Endothelial cell (in vitro differentiated cells): ENCODE measurements at places on chromosomes 1 and 21.

GRCh38 chr1:11340233-11340632 is 67.2 kb downstream of the UBIAD1 start:
- peaks cover 7% of the 10 kb centered on the region for H3K27me3 ChIP-seq
- H3K4me3 ChIP-seq: no peak overlapping the region
- peaks cover 15% of the 10 kb centered on the region for H3K4me1 ChIP-seq
- no peak for DNase-seq

- H3K36me3 ChIP-seq: no peaks in the 10 kb centered on the region
- H3K27ac ChIP-seq: no peak overlapping the region
- no peaks in the 10 kb centered on the region for H3K27me3 ChIP-seq
- H3K4me3 ChIP-seq: no peak overlapping the region
These were observed 54.5 kb downstream of the ATP1B1 start for GRCh38 chr1:169160845-169161495.

DNA sequence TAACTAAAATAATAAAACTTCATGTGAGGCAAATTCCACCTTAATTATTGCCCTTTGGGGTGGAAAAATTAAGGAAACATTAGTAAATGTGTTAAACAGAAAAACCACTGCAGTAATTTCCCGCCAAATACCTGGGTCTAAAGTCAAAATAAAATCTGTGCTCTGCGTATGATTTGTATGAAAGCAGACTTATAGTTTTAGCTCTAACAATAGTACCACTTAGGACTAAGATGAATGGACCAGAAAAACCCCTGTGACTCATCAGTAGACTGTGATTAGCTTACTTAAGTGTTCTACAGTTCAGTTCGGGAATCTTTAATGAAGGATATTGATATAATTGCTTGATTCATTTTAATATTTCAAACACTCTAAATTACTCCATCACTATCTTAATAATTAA is 23.3 kb upstream of the C1orf105 start:
- DNase-seq: no peak
- H3K27ac ChIP-seq: no peak overlapping the region
- H3K27me3 ChIP-seq: no peaks in the 10 kb centered on the region

- peak overlapping the region; percentile 99 for H3K27ac ChIP-seq
- H3K4me3 ChIP-seq: no peak overlapping the region
- no peak for DNase-seq
- peaks cover 4% of the 10 kb centered on the region for H3K27me3 ChIP-seq
These were observed 118.5 kb downstream of the ITSN1 start for GRCh38 chr21:33760641-33761440.

- no peak for DNase-seq
- no peak overlapping the region for H3K27ac ChIP-seq
- no peaks in the 10 kb centered on the region for H3K36me3 ChIP-seq
- no peak overlapping the region for H3K4me3 ChIP-seq
These were observed 18.4 kb upstream of the C1QA start for GRCh38 chr1:22618056-22618455.

GRCh38 chr1:56670350-56670749 is 25.2 kb downstream of the PRKAA2 start:
- H3K27ac ChIP-seq: no peak overlapping the region
- H3K4me1 ChIP-seq: no peaks in the 10 kb centered on the region
- H3K36me3 ChIP-seq: no peaks in the 10 kb centered on the region
- H3K27me3 ChIP-seq: peaks cover 1% of the 10 kb centered on the region
- H3K4me3 ChIP-seq: no peak overlapping the region

- DNase-seq: no peak
- peak overlapping the region; percentile 89 for H3K27ac ChIP-seq
- peaks cover 20% of the 10 kb centered on the region for H3K27me3 ChIP-seq
- H3K36me3 ChIP-seq: no peaks in the 10 kb centered on the region
- H3K4me3 ChIP-seq: peak overlapping the region; percentile 93
These were observed 379 bp downstream of the PPCS start for GRCh38 chr1:42456754-42457089.

DNA sequence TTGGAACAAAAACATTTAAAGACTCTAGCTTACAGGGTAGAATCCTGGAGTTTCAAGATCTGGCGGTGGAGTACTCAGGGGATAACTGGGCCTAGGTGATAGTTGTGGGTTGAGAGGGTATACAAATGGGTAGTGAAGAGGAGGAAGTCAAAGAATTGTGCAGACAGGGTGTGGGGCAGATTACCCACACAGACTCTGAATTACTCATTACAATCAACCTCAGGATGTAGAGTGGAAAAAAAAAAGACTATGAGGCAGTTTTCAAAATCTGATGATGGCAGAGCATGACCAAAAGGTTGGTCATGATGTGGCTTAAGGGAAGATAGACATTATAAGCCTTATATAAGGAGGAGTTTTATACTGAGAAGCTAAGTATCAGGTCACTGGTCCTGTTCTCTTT is 44.1 kb upstream of the GLIS1 start:
- peak overlapping the region; percentile 2 for H3K27ac ChIP-seq
- DNase-seq: no peak
- no peak overlapping the region for H3K4me3 ChIP-seq
- H3K4me1 ChIP-seq: peaks cover 9% of the 10 kb centered on the region
- H3K27me3 ChIP-seq: peaks cover 3% of the 10 kb centered on the region

DNA sequence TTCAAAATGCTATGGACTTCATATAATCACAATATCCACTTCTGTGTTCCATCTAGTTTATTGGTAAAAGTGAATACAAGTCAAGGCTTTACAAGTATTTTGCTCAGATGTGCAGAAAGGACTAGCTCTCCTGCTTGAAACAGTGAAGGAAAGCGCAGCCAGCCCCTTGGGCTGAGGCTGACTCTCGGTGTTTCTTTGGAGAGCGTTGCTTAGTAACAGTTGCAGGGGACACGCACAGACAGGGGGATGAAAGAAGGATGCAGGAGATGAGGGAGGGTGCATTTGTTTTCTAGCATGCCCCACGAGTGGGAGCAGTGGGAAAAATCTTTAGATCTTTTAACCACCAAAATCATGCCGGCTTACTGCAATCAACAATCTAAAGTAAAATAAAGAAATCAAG is 9.1 kb downstream of the PYCR2 start:
- H3K4me3 ChIP-seq: peak overlapping the region; percentile 13
- peak overlapping the region; percentile 3 for H3K27ac ChIP-seq
- no peak for DNase-seq
- H3K4me1 ChIP-seq: peaks cover 6% of the 10 kb centered on the region
- peaks cover 3% of the 10 kb centered on the region for H3K27me3 ChIP-seq
- peaks cover 8% of the 10 kb centered on the region for H3K36me3 ChIP-seq

- no peak overlapping the region for H3K27ac ChIP-seq
- H3K4me1 ChIP-seq: peaks cover 11% of the 10 kb centered on the region
- peak overlapping the region; percentile 9 for H3K4me3 ChIP-seq
- peaks cover 12% of the 10 kb centered on the region for H3K36me3 ChIP-seq
- peaks cover 2% of the 10 kb centered on the region for H3K27me3 ChIP-seq
These were observed 38.2 kb downstream of the L1TD1 start for GRCh38 chr1:62232871-62233278.

DNA sequence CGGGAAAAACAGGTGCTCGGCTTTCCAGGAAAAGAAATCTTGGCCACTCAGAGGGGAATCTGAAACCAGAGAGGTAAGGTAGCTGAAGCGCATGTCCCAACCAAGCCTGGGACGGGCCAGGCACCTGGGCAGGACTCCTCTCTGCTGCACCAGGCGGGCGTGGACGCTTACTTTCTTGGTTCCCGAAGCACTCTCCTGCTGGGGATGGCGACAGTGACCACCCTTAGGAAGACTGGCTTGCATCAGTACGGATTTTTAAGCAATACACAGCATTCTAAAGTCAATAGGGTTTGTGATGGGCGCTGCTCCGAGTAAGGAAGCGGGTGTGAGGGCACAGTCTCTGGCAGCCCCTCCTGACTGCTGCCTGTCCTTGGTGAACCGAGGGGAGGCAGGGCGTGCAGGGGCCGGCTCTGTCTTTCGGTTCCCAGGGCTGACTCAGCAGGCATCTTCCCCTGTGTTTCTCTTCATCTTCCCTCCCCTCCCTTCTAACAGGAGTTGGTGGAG is 74.9 kb upstream of the ANGPTL1 start:
- peaks cover 12% of the 10 kb centered on the region for H3K4me1 ChIP-seq
- H3K4me3 ChIP-seq: no peak overlapping the region
- no peaks in the 10 kb centered on the region for H3K36me3 ChIP-seq

- H3K27ac ChIP-seq: no peak overlapping the region
- H3K4me1 ChIP-seq: no peaks in the 10 kb centered on the region
- no peak overlapping the region for H3K4me3 ChIP-seq
- H3K36me3 ChIP-seq: no peaks in the 10 kb centered on the region
- no peaks in the 10 kb centered on the region for H3K27me3 ChIP-seq
- DNase-seq: no peak
These were observed 31.5 kb downstream of the LYST start for GRCh38 chr1:235835226-235835625.

GRCh38 chr21:33598051-33598450 is 9.6 kb upstream of the DONSON start:
- H3K36me3 ChIP-seq: peaks cover 14% of the 10 kb centered on the region
- no peaks in the 10 kb centered on the region for H3K27me3 ChIP-seq
- H3K4me3 ChIP-seq: no peak overlapping the region
- H3K4me1 ChIP-seq: no peaks in the 10 kb centered on the region
